NCI-H460 (cell line): ENCODE measurements at places on chromosomes 3 and 15. TPM values are rescaled to one million over a fixed set of nuclear protein-coding genes. Genes with fewer than 3 reads are reported as not detected.

The ARHGEF26 gene
- total RNA-seq: 2.9 and 3.1 TPM in 2 replicates

The DENND6A gene
- total RNA-seq: 32.1 and 37.1 TPM in 2 replicates

The TOPAZ1 gene
- total RNA-seq: not detected in 2 replicates

The SYNPR gene
- not detected in 2 replicates for total RNA-seq

The STAC gene
- total RNA-seq: 11.3 and 13.0 TPM in 2 replicates

The CNTN6 gene
- total RNA-seq: 0.17 and 0.46 TPM in 2 replicates

The USP13 gene
- total RNA-seq: 4.4 and 8.1 TPM in 2 replicates

The SLCO3A1 gene
- 1.7 TPM in 2 replicates for total RNA-seq

The ZNF717 gene
- total RNA-seq: 7.3 and 10.8 TPM in 2 replicates

The KCNAB1 gene
- total RNA-seq: not detected in 2 replicates

DNA sequence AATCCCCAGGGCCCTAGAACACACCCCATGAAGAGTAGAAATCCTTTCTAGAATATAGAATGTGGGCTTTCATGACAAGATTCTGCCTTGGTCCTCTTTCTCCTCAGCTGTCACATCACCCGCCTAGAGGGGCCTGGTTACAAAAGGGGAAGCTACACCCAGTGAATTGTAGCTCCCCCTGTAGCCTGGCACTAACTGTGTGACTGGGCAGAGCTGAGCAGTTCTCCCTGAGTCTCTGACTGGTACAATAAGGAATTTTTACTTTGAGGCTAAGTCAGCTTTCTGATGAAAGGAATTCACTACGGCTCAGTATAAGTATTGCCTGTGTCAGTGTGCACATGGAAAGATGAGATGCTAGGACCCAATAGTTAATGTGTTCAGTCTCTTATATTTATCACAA, 28.7 kb upstream of the ZNF148 start:
- DNase-seq: no peak

DNA sequence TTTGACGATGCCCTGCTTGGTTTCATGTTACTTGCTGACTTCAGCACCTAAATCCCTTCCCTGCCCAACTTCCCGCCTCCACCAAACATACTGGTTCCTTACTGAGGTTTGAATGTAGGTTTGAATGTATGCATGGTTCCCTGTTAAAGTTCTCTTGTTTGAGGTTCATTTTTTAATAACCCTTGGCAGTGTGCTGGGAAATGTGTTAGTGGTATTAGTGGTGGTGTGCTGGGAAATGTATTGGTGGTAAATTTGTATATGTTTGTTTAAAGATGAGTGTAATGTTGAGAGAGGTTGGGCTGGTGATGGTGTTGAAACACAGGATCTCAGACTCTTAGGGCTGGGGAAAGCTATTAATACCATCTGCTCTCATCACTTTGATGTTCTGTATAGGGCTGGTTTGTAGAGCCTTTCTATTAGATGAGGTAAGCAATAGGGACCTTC, 392.7 kb downstream of the PTPRG start:
- DNase-seq: no peak

DNA sequence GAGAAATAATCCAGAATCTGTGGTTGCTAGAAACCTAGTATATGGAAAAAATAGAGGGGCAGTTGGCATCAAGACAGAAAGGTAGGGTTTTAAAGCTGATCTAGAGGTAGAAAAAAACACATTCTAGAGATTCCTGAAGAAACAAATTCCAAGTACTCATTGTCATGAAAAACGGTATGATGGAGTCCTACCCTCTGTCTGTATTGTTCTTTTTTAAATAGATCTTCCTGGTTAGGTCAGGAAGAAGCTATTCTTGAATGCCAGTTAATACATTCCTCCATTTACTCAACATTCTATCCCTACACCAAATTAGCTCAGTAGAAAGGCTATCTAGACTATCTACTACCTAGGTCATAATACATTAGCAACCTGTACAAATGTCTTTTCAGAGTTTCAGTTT, 364.7 kb downstream of the FHIT start:
- DNase-seq: no peak

- no peak for DNase-seq
These were observed 608.4 kb upstream of the CFAP20DC start for GRCh38 chr3:59658274-59658673.

- DNase-seq: no peak
These were observed 16.4 kb downstream of the CCR1 start for GRCh38 chr3:46191730-46192129.

DNA sequence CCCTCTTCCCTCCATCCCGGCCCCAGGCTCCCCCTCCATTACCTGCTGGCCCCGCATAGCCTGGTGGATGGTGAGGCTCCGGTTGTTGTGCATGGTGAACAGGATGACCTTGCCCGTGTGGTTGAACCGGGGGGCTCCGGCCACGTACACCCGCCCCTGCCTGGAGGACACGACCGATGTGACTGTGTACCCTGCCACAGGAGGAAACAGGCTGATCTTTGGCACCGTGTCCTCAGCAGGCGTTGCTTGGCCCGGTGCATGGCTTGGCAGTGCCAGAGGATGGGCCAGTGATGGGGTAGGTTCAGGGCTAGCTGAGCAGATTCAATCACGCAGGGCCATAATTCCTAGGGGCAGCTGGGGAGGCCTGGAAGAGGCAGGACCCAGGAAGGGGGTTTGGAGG, 58.1 kb downstream of the FEM1B start:
- DNase-seq: no peak

DNA sequence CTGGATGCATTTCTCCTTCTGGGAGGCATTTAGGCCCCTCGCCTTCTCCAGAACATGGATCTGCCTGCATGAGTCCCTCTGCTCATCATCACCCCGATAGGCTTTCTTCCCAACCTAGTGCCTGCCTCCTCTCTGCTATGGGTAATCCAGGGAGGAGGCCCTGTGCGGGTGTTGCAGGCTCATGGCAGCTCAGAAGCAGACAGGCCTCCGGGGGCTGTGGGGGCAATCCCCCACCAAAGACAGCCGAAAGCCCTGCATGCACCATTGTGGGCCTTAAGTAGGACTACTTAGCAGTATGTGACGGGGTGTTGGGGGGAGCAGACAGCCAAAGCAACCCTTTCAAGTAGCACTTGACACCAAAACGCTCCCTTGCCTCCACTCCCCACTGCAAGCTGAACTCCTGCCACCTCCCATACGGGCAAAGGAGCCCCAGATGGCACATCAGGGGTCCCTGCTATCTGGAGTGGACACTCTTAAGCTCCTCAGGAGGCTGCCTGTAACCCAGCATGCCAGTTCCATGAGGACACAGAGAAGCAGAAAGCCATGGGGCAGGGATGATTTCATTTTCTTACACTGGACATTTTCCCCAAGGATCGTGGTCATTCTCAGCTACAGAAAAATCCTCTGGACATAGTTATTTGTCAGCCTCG, 98.8 kb upstream of the HACD2 start:
- no peak for DNase-seq

- DNase-seq: no peak
These were observed 48.6 kb downstream of the RAP2B start for GRCh38 chr3:153210660-153211059.

- DNase-seq: no peak
These were observed 666.7 kb upstream of the NAALADL2 start for GRCh38 chr3:174192471-174192870.

DNA sequence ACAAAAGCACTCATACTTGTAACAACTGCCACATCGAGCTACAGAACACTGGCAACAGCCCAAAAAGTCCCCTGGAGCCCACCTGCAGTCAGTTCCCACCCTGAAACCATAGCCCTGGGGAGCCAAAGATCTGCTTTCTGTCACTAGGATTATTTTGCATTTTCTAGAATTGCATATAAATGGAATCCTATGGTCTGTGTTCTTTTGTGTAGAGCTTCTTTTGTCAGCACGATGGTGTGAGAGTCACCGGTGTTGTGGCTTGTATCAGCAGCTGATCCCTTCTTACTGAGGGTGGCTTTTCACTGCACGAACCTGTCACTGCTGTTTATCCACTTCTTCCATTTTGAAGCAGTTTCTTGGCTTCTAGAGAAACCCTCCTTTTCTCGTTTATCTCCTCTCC, 60.1 kb upstream of the PRR23E start:
- DNase-seq: no peak

- no peak for DNase-seq
These were observed 16.1 kb upstream of the PLOD2 start for GRCh38 chr3:146177072-146177471.

- no peak for DNase-seq
These were observed 65.0 kb downstream of the CCNL1 start for GRCh38 chr3:157094751-157095480.

DNA sequence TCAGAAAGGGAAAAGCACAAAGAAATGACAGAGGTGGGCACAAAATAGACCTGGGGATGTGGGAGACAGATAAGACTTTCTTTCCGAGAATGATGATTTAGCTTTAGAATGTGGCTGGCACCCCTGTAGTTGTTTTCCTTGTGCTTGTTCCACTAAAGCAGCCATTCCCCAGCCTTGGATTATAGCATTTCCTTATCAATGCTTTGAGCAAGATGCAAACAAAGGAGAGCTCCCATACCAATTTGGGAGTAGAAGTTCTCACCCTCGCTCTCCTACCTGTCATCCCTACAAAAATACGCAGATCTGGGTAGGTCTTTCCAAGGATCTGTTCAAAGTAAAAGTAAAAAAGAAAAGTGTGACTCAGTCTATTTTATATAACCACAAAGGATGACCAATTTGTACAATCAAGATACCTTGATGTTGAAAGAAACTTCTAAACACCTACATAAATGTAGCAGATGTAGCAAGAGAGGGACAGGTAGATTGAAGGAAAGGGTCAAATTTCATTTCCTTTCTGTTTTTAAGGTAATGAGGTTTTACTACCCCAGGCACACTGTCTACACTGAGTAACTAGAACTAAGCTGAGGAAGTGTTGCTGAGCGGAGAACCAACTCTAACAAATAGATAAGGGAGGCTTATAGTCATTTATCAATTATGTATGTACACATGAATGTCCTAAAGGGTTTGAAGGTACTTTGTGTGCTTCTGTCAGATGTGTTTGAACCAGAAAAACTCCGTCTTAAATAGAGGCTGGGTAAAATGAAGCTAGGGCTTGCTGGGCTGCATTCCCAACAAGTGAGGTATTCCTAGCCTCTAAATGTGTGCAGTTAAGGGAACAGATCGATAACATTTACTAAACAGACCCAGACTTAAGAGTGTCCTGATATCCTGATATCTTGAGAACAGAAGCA, 91.1 kb upstream of the LRRN1 start:
- DNase-seq: no peak

GRCh38 chr3:188750617-188751016, 421.2 kb upstream of the TPRG1 start:
- DNase-seq: no peak

DNA sequence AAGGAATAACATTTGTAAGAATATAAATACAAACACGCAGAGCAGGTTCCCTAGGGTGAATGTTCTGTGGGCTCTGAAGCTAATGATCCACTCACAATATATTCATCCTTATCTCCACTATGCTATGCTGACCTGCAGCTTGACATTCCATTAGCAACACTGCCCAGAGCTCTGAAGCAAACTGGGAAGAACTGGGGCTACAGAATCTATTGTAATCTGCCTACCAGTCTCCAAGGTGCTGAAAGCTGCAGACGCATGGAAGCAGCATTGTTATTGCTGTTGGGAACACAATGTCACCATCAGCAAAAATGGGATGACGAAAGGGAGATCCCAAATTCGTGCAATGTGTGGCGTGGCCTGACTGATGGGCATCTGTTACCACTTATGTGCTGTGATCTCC, 316.7 kb upstream of the RORA start:
- DNase-seq: no peak

GRCh38 chr15:64089543-64090280, 3.9 kb downstream of the CIAO2A start:
- no peak for DNase-seq

- peak; percentile 6 for DNase-seq
These were observed 2.0 kb upstream of the RNF111 start for GRCh38 chr15:58985443-58985842.

- DNase-seq: no peak
These were observed 53.6 kb downstream of the SUMF1 start for GRCh38 chr3:4413467-4413866.

DNA sequence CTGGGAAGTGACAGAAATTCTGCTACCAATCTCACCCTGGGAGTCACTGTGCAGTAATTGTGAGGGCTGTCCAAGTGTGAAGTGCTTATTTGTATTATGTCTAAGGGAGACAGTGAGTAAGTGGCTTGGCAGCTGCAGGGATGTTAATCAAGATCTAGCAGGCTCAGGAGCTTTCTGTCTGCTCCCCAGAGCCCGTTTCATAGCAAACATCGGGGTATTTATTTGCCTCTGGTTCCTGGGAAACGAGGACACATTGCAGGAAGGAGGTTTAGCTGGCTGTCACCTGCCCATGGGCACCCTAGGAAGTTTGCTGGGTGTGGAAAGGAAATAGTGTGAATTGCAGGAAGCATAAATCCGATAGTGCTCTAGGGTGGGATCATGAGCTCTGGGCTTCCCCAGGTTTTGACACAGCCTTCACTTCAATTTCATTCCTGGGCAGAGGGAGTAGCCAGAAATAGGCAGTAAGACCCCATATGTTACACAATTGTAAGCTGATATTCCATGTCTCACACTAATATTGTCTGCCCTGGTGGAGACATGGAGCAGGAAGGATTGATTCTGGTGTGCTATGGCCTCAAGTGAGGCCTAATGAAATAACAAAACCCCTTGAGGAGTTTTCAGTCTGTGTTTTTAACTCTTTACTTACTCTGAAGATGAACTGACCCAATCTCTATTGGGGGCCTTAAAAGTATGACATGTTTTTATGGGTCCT, 74.1 kb upstream of the MITF start:
- peak; percentile 46 for DNase-seq

DNA sequence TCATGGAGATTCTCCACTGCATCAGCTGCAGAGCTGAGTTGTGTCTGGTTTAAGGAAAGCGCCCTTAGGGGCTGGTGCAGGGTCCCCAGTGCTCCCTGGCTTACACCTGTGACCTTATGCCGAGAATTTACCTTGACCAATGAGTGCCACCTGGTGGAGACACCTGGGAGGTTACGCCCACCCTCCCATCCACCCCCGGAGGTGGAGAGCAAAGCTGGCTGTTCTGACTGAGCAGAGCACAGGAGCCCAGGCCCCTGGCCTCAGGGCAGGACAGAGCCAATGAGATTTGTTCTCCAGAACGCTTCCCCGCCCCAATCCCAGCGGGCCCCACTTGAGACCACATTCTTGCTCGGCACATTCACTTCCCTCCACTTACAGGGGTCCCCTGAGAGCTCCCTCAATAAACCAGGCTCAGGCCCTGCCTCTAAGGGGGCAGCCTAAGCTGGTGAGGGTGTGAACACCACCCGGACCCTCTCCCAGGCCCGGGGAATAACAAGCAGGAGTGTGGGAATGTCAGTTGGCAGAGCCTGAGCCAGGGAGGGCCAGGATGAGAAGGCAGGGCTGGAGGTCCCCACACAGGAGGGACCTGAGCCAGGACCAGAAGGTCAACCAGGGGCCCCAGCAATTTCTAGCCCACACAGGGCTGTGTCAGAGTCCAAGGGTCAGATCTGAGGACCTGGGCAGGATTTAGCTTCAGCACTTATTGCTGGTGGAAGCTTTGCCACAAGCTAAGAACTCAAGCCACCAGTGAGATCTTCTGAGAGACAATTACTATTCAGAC, 117.1 kb downstream of the TPRA1 start:
- DNase-seq: no peak

GRCh38 chr15:85943151-85943550, 136.5 kb upstream of the AGBL1 start:
- DNase-seq: no peak

GRCh38 chr3:26634601-26635000, 12.0 kb downstream of the LRRC3B start:
- DNase-seq: no peak

GRCh38 chr15:47587940-47588802, 129.1 kb upstream of the SEMA6D start:
- DNase-seq: no peak
